ENCODE measurements at places on chromosomes 11 and 22.
A peak's percentile ranks its signal among the peaks of the same experiment; 100 is the strongest.

- peak; percentile 38 for DNase-seq
Observed at GRCh38 chr11:72446929-72447769, 12.8 kb upstream of the CLPB start.

GRCh38 chr22:22591348-22592299 is 32.6 kb upstream of the PRAME start:
- no peak for DNase-seq

DNA sequence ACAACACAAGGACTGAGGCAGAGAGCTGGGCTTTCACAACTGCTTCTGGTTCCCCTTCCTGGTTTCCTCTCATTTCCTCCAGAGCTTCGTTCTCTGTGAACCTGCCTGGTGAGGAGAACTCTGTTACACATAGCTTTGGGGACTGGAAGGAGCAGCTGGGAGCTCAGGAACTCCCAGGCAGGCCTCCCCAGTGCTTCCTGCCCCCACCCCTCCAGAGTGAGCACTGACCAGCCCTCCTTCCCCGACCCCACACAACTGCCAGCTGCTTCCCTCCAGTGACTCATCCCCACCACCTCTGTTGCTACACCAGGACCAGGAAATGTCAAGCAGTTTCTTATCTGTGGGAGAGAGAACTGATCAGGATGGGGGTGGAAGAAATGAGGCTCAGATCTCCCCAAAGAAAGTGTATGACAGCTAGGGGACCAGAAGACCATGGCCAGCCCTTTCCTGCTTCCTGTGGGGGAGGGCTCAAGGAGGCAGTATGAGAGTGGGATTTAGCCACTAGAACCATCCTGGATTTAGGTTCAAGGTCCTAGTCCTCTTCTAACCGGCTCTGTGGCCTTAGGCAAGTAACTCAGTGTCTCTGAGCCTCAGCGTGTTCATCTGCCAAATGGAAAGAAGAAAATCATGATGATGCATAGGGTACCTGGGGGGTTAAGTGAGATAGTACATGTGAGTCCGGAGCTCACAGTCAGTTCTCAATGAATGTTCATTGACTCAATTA is 4.5 kb upstream of the TP53I11 start:
- DNase-seq = peak; percentile 90

DNA sequence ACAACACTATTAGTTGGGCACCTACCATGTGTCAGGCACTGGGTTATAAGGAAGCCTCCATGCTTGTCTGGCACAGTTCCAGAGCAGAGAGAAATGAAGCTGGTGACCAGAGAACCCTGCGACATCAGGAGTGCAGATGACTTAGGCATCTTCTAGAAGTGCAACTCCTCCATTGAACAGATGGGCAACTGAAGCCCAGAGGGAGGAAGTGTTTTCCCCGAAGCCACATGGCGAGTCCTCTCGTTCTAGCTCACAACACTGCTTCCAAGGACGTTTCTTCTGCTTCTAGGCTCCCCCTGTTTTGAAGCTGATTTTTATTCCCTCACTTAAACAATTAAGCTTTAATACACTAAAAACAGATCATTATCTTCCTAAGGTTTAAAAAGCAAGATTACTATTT is 109.8 kb upstream of the SYT13 start:
- DNase-seq = no peak

GRCh38 chr11:16402654-16403447 is 46.5 kb upstream of the SOX6 start:
- DNase-seq = no peak

GRCh38 chr11:29280452-29280851 is 736.4 kb downstream of the KCNA4 start:
- no peak for DNase-seq

- no peak for DNase-seq
Observed at GRCh38 chr22:20444325-20444724, 6.7 kb upstream of the SCARF2 start.

Measured in large intestine (tissue), 12 donors.